ENCODE measurements at places on chromosomes 16 and 17.
A peak's percentile ranks its signal among the peaks of the same experiment; 100 is the strongest.

GRCh38 chr16:52558448-52558847 is 11.5 kb upstream of the TOX3 start:
- no peak for DNase-seq

DNA sequence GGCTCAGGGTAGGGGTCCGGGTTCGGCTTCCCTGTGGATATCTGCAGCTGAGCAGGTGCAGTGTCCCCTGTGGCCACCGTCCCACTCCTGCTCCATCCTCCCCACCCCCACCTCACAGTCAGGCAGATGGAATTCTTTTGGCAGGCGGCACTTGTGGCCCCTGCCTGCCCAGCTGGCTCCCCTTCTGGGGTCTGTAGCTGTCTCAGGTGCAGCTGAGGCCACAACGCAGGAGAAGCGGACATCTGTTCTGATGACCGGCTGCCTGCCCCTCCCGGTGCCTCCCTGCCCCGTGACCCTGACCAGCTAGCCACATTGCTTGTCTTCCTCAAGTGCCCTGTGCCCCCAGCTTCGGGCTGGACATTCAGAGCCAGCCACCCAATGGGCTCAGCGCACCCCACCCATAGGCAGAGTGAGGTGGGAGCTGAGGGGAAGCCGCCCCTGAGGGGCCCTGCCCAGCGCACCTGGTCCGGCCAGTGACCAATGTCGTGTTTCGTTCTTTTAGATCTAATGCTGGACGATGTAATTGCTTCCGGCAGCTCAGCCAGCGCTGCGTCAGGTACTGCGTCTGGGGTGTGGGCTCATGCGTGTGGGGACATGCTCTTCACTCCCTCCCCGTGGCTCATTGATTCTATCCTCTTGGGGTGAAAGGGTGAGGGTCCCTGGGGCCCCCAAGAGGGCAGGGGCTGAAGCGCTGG is 25.2 kb upstream of the ABCC3 start:
- no peak for DNase-seq

DNA sequence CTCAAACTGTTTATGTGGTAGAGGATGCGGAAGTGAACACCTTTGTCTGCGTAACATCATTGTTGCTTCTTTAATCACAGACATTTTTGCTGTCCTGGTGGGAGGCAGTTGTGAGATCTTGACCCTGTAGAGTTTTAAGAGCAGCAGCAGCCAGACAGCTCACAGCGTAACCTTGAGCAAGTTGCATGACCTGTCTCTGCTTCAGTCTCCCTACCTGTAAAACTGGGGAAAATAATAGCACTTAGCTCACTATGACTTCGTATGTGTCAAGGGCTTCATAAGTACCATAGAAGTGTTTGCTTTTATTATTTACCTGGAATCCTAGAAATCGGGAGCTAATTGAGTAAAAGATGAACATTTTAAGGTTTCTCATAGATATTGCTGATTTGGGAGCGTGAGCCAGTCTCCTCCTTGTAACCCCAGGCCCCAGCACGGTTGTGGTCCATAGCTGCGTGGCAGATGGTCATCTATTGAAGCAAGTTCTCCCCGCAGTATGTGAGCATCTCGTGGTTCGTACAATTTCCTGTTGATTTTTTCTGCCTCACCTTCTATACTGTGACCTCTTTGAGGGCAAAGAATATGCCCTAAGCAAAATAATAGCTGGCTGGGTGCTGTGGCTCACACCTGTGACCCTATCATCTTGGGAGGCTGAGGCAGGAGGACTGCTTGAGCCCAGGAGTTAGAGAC is 34.4 kb downstream of the GPRC5B start:
- DNase-seq: no peak

DNA sequence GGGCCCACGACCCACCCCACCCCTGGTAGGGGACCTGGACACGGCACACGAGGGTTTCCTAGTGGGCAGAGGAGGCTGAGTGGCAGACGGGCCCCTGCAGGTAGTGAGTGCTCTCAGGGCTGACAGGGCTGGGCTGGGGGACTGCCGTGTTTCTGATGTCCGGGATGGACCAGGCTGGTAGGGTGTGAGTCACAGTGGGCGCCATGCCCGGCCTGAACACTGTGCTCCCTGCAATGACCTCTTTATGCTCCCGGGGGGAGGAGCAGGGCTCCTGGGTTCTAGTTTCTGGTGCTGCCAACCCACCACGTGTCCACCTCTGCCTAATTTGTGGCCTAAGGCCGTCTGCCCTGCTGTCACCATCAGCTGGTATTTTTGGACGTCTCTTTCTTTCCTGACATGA is 26.3 kb downstream of the ARHGAP23 start:
- DNase-seq: peak; percentile 70

DNA sequence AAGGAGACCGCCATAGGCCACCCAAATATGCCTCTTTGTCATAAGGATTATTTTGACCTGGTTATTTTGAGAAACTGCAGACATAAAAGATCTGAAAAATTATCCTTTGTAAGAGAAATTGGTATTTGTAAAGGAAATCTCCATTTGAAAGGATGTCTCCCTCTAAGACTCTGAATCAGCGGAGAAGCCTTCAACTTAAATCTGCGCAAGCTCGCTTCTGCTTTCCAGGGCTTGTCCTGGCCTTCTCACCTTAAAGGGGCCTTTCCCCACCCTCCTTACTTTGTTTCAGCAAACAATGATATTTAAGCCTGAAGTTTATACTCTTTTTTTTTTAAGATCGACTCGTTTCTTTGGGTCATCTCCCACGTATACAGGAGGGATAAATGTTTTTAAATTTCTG is 34.5 kb downstream of the HSBP1 start:
- no peak for DNase-seq

DNA sequence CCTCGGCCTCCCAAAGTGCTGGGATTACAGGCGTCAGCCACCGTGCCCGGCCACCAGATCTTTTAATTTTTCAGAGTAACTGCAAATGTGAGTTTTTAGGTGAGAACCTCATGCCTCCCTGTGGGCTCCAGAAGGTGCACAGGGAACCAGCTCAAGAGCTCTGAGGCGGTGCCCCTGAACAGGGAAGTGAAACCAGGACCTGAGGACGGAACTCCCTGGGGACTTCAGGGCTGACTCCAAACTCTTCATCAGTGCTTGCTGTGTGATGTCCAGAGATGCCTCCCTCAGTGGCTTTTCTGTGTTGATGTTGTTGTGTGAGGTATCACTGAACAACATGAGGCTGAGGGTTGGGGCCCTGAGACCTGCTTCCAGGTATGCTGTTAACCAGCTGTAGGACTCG is 23.8 kb downstream of the SLC12A3 start:
- no peak for DNase-seq

GRCh38 chr16:10937068-10937859 is 5.0 kb downstream of the DEXI start:
- no peak for DNase-seq

GRCh38 chr17:7238420-7239090 is 702 bp downstream of the PHF23 start:
- no peak for DNase-seq

- no peak for DNase-seq
Observed at GRCh38 chr16:57870753-57871454, 68.6 kb upstream of the KIFC3 start.

DNA sequence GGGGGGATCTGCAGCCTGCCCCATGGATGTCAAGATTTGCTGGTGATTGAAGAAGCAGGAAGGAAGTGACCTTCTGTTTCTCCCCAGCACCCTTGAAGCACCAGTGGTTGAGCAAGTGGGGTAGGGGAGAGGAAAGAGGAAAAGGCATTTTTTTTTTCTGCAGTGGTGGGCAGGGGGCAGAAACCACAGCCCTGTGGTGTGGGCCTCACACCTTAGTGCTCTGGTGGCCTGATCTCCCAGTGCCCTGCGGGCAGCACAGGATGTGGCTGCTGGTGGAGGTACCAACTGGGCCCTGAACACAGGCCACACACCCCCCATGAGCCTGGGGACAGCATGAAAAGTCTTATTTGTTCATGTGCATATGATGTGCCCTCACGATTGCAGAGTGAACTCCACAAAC is 7.1 kb downstream of the ITGAD start:
- DNase-seq: no peak

DNA sequence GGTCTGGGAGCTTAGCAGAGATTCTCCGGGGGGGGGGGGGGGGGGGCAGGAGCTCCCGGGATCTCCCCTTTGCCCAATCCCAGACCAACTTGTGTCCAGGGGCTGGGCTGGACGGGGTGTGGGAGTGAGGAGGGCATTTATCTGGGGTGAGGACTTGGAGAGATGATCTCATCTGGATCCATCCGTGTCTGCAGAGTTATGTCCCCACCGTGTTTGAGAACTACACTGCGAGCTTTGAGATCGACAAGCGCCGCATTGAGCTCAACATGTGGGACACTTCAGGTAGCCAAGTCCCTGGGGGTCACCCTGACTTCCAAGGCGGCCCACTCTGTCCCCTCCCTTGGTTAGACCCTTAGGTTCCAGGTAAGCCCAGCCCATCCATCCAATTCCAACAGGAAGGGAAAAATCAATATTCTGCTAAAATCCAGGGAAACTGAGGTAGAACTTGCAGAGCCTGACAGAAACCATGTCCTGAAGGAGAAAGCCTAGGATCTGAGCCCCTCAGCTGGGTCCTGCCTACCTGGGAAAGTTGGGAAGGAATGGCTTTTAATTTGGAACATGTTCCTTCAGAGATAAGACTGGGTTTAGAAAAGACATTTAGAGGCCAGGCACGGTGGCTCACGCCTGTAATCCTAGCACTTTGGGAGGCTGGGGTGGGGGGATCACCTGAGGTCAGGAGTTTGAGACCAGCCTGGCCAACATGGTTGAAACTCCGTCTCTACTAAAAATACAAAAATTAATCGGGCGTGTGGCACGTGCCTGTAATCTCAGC is 921 bp downstream of the RND2 start:
- no peak for DNase-seq

- no peak for DNase-seq
Observed at GRCh38 chr17:27442702-27443101, 13.5 kb upstream of the KSR1 start.

- no peak for DNase-seq
Observed at GRCh38 chr17:44367231-44367979, 3.8 kb upstream of the FAM171A2 start.

GRCh38 chr17:47316311-47316710 is 7.4 kb upstream of the EFCAB13 start:
- no peak for DNase-seq

GRCh38 chr16:22786284-22786683 is 27.7 kb upstream of the HS3ST2 start:
- no peak for DNase-seq

- DNase-seq: no peak
Observed at GRCh38 chr17:71980171-71980570, 140.6 kb upstream of the SOX9 start.

DNA sequence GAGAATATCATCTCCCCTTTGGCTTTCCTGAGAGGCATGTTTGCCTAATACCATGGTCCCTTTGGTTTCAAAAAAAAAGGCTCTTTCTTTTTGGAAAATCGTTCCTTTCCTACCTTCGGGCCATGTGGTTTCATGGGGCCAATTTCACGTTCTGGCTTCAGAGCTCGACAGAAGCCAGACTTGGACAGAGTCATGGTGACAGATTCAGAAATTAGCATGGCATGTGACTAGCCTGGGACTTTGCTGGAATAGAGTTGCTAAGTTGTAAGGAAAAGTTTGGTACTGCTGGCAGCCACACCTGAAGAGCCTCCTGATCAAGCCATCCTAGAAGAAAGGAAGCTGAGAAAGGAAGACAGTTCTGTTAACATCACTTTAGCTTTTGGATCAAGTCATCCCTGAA is 2.4 kb upstream of the VWA3A start:
- no peak for DNase-seq

- peak; percentile 51 for DNase-seq
Observed at GRCh38 chr17:81336930-81337325, 41.8 kb upstream of the SLC38A10 start.

DNA sequence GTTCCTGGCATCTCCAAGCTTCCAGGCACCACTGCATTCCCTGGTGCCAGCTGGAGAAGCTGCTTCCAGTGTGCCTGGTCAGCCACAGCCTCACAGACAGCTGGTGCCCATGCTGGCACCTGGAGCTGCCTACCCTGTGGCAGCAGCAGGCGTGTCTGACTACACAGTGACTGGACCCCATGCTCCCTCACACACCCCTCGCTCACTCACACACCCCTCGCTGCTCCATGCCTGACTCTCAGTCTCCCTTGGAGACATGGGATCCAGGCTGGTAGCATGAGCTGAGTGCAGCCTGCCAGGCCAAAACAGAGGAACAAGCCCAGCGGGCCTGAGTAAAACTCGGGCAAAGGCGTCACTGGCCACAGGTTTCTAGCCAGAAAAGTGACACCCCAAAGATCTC is 59.1 kb upstream of the SMIM36 start:
- DNase-seq: no peak

- no peak for DNase-seq
Observed at GRCh38 chr16:75035410-75035968, 36.7 kb downstream of the ZNRF1 start.

DNA sequence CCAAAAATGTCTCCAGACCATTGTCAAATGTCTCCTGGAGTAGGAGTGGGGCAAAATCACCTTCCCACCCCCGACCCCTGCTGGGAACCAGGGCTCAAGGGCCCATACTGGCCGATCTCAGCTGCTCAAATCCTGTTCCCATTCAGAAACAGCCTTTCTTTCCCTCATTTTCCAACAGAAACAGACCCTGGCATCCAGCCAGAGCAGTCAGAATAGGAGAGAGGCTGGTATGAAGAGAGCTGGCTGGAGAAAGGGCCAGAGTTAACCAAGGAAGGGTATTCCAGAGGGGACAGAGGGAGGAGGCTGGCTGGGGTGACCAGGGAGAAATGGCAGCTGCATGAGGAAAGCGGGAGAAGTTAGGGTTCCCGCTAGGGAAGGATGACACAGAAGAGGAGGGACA is 199.1 kb downstream of the XYLT1 start:
- DNase-seq: no peak

- DNase-seq: no peak
Observed at GRCh38 chr17:74968361-74968780, 4.2 kb downstream of the HID1 start.

- peak; percentile 86 for DNase-seq
Observed at GRCh38 chr17:8289103-8289397, 580 bp downstream of the RANGRF start.

GRCh38 chr17:62057696-62058095 is 7.4 kb downstream of the MED13 start:
- DNase-seq: no peak

- DNase-seq: no peak
Observed at GRCh38 chr16:17759451-17760390, 289.0 kb upstream of the XYLT1 start.

DNA sequence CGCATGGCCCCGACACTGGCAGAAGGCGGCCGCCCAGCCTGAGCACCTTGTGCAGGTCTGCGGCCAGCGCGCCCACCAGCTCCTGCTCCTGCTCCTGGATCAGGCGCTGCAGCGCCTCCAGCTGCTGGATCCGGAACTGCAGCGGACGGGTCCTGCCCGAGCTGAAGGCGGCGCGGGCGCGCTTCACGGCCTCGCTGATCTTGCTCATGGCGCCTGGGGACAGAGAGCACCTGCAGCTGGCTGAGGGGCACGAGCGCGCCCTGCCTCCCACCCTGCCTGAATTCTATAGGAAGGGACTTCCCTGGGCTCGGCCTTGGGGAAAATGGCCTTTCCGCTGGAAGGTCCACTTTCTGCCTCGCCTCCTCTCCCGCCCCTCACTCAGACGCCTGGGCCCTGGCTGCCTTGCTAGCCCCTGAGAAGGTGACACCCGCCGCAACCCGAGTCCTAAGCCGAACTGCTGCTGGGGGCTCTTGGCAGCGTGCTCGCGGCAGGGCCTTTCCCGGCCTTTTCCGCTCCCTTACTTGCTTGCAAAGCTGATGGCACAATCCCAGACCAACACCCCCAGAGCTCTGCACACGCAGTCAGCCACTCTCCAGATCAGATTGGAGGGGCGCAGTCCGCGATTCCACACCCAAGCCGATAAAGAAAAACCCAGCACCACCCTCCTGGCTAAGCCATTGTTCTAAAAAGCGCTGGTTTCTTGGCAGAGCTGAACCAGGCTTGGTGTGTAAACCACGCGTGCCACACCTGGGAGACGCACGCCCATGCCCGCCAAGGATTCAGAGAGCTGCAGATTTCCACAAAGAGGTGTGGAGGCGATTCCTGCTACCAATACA is 3.0 kb downstream of the ALDH3A1 start:
- peak; percentile 98 for DNase-seq
